Lung microvascular endothelial cell (primary cell): ENCODE measurements at places on chromosomes 2 and 18. TPM values are rescaled to one million over a fixed set of nuclear protein-coding genes. Genes with fewer than 3 reads are reported as not detected.

GRCh38 chr2:118049816-118050140 is 35.9 kb upstream of the CCDC93 start:
- no peak for DNase-seq

DNA sequence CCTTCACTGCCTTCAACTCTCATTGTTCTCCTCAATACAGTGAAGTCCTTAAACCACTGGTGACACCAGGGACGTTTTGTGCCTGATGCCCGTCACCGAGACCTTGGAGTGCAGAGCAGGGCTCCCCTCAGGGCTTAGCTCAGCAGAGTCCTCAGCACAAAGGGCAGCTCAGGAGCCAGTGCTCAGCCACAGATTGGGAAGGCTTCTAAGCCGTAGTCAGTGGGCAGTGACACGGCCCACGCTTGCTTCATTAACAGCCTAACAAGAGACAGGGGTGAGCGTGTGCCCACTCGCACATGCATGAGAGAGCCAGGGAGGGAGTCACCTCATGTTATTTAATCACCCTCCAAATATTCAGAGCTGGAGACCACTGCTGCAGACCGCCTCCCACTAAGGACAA is 137.5 kb downstream of the SH3RF3 start:
- DNase-seq: no peak

Gene EFEMP1
- 4,716 and 9,992 TPM in 2 replicates for total RNA-seq

DNA sequence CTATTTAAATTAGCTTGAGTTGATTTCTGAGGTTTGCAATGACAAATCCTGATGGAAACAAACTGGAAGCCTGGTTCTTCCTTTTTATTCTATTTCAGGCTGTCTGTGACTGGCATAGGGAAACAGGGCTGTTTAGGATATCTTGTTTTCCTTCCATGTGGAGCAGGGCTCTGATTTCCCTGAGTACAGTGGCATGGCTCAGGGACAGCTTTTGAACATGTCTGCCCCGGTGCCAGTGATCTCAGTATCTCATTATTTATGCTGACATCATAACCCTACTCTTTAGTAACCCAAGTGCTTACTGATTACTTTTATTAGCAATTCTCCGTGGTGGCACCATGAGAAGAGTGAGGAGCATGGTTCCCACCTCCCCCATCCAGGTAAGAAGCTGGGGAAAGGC is 720.3 kb downstream of the GALR1 start:
- no peak for DNase-seq

Gene CDH20
- total RNA-seq: under 0.01 TPM in 2 replicates

Gene UCN
- total RNA-seq: 0.40 and 0.44 TPM in 2 replicates

Gene TFPI
- total RNA-seq: 814 and 1,922 TPM in 2 replicates

Gene MC4R
- total RNA-seq: not detected in 2 replicates

Gene RGPD3
- under 0.01 TPM in 2 replicates for total RNA-seq

Gene GPR75
- 0.65 and 1.4 TPM in 2 replicates for total RNA-seq

- no peak for DNase-seq
Measured at GRCh38 chr2:121856360-121856759, 100.9 kb downstream of the TSN start.

- peak; percentile 31 for DNase-seq
Measured at GRCh38 chr18:21672521-21673267, 31.9 kb downstream of the ABHD3 start.

DNA sequence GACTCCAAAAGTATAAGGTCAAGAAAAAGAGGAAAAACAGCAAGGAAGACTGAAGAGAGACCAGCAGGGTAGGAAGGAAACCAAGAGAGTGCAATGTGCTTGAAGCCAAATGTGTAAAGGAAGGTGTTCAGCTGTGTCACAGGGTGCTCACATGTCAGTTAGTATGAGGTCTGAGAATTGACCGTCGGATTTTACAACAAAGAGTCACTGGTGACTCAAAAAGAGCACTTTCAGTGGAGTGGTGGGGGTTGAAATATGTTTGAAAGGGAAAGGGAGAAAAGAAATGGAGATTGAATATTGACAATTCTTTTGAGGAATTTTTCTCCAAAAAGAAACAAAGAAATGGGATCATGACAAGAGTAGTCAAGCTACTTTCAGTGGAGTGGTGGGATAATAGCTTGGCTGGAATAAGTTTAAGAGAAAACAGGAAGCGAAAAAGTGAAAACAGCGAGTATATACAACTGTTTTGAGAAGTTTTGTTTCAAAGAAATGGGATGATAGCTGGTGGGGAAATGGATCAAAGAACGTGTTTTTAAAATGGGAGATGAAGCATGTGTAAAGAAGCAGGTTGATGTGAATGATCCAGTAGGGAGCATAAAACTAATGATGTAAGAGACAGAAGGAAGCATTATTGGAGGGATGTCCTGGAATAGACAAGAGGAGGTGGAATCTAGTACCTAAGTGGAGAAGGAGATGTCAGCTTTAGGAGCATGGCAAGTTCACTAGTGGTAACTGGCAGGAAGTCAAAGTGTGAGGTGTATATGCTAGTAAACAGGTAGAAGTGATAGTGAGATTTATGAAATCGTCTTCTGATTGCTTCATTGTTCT is 3.6 kb upstream of the TSPYL6 start:
- no peak for DNase-seq

- DNase-seq: no peak
Measured at GRCh38 chr2:19124135-19124534, 234.3 kb downstream of the OSR1 start.

DNA sequence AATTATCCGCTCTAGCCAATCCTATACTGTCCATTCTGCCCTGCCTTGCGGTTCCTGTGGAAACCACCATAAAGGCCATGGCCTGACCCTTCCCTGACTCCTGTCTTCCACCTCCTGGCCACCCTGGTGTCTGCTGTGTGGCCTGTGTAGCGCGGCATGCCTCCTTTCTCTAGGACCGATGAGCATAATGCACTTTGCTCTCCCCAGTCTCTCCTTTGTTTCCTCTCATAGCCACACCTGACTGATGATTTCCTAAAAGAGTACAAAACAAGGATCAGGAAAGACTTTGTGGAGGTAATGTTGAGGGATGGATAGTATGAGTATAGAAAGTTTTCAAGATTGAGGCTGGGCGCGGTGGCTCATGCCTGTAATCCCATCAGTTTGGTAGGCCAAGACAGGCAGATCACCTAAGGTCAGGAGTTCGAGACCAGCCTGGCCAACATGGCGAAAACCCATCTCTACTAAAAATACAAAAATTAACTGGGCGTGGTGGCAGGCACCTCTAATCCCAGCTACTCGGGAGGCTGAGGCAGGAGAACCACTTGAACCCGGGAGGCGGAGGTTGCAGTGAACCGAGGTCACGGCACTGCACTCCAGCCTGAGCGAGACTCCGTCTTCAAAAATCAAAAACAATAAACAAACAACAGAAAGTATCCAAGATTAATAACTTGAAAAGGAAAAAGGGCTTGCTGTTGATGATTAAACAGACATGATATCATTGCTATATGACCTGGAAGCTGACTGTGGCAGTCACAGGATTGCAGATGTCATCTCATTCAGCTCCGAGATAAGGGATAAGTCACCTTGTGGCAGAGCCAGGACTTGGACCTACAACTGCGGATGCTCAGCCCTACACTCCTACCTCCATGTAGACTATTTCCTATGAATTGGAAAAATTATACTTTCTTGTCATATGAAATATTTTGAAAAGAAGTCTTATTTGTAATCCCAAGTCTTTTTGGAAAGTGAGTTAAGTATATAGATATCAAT is 16.6 kb downstream of the SOWAHC start:
- no peak for DNase-seq

DNA sequence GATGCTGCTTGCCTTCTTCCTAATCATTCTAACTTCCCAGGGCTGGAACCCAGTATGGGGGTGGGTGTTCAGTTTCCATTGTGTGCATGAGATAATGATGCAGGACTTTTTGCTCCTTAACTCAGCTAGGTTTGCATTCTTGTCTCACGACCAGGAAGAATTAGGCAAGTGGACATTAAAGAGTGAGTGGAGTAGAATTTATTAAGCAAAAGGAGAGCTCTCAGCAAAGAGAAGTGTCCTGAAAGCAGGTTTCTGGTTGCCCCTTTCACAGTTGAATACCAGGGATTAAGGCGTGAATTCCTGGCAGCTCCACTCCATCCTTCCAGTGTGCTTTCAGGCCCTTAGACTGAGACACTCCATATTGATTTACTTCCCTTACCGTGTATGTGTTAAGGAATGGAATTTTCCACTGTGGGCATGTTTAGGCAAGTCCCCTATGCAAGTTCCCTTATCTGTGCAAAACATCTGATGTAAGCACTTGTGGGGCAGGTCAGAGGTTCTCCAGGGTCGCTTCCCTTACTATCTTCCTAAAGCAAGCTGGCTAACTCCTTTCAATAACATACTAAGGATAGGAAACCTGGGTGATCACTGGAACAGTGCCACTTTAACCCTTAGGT is 126.5 kb downstream of the GPR39 start:
- peak; percentile 1 for DNase-seq

DNA sequence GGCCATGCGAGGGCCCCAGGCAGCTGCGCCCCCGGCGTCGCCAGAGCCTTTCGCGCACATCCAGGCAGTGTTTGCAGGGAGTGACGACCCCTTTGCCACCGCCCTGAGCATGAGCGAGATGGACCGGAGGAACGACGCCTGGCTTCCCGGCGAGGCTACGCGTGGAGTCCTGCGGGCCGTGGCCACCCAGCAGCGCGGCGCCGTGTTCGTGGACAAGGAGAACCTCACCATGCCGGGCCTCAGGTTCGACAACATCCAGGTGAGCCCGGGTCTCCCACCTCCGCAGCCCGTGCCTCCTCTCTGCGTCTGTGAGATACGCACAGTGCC is 8.9 kb downstream of the TRAPPC12 start:
- DNase-seq: no peak

DNA sequence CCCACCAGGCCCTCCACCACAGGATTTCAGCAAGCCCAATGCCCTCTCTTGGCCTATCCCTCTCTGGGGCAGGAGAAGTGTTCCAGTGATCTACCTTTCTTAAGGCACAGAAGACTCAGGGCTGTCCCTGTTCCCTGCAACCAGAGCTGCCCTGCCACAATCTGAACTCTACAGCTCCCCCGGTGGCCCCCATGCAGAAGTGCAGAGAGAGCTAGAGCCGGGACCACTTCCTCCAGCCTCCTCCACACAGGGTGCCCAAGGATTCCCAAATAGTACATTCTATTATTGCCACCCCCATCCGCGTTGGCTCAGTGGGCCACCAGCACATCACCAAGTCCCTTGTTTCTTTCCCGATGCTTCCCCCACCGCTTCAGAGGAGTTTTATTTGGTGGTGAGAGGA is 114.8 kb upstream of the PTPRM start:
- DNase-seq: peak; percentile 44

Gene PREPL
- 7.6 and 16.1 TPM in 2 replicates for total RNA-seq

DNA sequence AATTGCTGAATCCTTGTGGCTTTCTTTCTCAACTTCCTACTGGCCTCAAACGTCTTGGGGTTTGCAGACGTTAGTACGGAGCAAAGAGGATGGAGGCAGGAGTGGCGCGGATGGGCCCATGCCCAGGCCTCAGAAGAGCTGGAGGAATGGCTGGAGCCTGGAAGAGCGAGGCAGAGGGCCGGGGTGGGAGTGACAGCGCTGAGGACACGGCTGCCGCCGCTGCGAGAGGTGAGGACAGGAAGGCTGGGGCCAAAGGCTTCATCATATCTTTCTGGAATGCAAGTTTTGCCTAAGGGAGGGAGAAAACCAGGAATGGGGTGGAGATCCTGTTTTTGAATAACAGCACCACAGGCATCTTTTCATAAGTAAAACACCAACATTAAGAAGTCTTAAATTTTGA is 178.5 kb upstream of the SESTD1 start:
- no peak for DNase-seq

DNA sequence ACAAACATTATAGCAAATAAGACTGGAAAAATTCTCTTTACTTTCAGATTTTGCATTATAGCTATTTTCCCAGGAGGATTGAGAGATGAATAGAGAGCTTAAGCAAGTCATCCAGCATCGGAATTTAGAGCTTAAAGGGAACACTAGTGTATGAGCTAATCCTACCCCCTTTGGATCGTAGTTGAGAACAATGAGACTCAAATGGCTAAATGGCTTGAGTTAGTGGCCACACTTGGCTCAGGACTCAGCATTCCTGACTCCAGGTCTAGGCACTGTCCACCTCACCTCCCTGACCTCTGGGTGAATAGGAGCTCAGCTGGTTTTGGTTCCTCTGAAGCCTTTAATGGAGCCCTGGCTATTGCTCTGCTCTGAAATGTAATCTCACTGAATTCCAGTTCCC is 97.5 kb upstream of the CXCR4 start:
- no peak for DNase-seq

GRCh38 chr2:149926149-149926548 is 338.6 kb upstream of the MMADHC start:
- no peak for DNase-seq

DNA sequence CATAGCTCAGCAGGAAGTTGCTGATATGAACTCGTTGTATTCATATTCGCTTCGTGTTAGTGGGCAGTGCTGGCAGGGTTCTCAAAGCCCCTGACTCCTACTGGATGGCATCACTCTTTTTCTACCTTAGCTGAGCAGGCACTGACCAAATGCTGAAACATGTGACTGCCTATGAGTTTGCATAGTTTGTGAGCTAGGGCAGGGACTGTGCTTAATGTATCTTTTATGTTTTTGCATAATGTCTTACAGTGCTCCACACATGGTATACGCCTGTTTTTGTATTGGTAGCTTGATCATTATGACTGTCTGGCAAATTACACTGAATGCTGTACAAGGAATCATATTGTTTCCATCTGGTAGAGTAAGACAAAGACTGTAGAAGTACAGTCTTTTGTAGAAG is 305.3 kb downstream of the PARD3B start:
- no peak for DNase-seq

DNA sequence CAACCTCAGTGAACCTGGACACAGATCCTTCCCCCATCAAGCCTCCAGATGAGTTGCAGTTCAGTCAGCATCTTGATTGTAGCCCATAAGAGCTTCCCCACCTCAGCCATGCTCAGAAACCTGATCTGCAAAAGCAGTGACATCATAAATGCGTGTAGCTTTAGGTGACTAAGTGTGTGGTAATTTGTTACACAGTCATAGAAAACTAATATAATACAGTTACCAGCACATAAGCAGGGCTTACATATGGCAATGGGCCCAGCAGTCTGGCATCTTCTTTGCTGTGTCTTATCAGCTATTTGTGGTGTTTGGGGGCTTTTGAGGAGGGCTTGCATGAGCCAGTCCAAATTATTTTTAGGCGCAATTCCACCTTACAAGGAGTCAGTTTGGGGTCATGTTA is 807.0 kb downstream of the SLC4A3 start:
- DNase-seq: no peak

DNA sequence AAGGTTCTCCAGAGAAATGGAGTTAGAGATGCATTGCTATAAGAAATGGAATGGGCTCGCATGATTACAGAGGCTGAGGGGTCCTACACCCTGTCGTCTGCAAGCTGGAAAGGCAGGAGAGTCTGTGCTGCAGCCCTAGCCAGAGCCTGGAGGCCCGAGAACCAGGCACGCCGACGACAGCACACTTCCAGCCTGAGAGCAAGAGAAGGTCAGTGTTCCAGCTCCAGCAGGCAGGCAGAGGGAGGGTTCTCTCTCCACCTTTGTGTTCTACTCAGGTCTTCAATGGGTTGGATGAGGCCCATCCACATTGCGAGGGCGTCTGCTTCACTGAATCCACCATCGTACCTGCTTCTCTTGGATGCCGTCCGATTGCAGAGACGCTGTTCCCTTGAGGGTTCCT is 177.6 kb upstream of the HDAC4 start:
- no peak for DNase-seq

Gene ABCG8
- total RNA-seq: not detected in 2 replicates
